ENCODE measurements at places on chromosomes 3 and 15.

DNA sequence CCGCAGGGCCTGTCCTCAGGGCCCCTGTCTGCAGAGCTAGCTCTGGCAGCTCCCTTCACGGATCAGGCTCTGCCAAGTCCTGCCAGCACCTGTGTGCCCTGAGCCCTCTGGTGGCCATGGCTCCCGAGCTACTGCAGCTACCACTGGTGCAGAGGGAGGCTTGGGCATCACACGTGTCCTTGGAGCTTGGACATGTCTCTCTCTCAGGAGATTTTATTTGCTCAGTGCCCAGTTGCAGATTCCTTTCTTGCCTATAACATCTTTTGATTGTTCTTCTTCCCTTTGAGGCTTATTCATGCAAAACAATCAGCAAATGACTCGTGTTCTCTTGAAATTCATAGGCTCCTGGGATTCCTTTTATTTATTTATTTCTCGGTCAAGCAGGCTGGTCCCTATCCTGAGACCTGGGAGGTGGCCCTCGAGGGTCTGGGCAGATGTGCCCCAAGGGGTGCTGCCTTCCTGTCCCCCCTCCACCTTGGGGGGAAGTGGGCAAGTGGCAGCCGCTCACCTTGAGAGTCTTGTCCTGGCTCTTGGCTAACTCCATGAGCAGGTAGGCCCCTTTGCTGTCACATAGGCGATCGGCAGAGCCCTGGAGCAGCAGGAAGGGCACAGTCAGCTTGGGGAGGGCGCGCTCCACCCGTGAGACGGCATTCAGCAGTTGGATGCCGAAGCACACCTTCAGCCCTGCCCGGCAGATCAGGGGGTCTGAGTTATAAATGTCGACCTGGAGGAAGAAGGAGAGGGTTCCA lies 21.9 kb downstream of the ABTB1 start:
- no peak for DNase-seq

- DNase-seq: no peak
Measured at GRCh38 chr3:178982137-178982536, 89.5 kb downstream of the ZMAT3 start.

- DNase-seq: no peak
Measured at GRCh38 chr3:40915346-40915865, 283.9 kb upstream of the CTNNB1 start.

- DNase-seq: no peak
Measured at GRCh38 chr3:177465257-177465642, 268.0 kb upstream of the TBL1XR1 start.

GRCh38 chr15:65189102-65189740 lies 4.1 kb upstream of the CLPX start:
- DNase-seq: peak; percentile 45

DNA sequence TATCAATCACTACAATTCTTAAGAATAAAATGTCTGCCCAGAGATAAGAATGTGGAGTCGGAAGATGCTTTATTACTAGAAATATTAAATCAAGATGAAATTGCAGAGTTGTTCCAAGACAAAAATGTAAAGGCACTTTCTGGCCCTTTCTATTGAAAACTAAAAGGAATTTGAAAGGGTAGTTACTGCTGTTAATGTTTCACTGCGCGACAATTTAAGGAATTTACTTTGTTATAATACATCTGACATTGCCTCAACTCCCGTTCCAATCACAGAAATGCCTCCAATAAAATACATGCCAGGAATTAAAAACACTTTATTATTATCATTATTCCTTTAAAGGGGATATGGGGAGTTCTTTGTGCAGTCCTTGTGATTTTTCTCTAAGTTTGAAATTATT lies 26.4 kb downstream of the RSL24D1 start:
- DNase-seq: no peak

DNA sequence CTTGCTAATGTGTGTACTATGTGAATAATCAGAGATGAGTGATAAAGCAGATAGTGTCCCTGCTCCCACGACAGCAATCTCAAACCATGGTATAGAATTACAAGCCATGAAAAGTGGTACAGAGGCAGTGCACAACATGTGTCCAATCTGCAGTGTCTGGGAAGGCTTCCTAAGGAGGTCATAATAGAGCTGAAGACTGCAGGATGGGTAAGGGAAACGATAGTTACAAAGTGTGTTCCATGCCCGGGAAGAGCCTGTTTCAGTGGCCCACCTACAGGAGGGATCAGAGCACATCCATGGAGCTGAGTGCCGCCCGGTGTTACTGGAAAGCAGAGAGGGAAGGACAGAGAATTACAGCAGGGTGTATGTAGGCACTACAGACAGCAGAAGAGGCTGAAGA lies 48.9 kb downstream of the PAK2 start:
- DNase-seq: no peak

DNA sequence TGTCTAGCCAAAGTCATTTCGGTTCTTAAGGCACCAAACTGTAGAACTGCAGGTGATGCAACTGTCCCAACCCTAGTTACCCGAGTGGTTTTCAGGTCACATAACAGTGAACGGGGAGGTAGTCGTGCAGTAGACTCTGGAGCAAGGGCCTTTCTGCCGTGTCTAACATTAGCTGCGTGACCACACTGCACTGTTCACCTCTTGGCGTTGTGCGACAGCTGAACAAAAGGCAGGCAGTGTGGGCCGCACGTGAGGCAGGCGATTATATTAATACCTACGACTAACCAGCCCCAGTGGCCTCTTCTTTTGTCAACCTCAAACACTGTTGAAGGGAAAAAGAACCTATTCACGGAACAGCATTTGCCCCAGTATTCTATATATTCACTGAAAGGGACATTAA lies 2.8 kb downstream of the LRRN1 start:
- DNase-seq: no peak

- DNase-seq: no peak
Measured at GRCh38 chr3:129812589-129812988, 80.9 kb downstream of the TMCC1 start.

DNA sequence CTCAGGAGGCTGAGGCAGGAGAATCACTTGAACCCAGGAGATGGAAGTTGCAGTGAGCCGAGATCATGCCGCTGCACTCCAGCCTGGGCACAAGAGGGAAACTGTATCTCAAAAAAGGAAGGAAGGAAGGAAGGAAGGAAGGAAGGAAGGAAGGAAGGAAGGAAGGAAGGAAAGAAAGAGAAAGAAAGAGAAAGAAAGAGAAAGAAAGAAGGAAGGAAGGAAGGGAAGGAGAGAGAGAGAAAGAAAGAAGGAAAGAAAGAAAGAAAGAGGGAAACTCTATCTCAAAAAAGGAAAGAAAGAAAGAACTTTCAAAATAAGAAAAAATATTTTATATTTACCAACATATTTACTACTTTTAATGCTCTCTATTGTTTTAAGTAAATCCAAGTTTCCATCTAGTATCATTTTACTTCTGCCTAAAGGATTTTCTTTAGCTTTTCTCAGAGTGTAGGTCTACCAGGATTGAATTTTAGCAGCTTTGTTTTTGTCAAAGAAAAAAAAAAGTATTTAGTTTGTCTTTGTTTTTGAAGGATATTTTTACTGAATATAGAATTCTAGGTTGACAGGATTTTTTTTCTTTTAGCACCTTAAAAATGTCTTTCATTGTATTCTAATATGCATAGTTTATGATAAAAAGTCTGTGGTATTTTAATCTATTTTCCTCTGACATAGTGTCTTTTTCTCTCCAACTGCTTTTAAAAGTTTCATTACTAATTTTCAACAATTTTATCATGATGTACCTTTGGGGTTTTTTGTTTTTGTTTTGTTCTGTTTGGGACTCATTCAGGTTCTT lies 47.2 kb upstream of the CORO2B start:
- DNase-seq: no peak

- DNase-seq: no peak
Measured at GRCh38 chr3:66819993-66820501, 178.1 kb upstream of the KBTBD8 start.

- no peak for DNase-seq
Measured at GRCh38 chr15:51765751-51766150, 14.4 kb downstream of the TMOD2 start.

- DNase-seq: no peak
Measured at GRCh38 chr15:74788683-74789151, 6.8 kb downstream of the CSK start.

DNA sequence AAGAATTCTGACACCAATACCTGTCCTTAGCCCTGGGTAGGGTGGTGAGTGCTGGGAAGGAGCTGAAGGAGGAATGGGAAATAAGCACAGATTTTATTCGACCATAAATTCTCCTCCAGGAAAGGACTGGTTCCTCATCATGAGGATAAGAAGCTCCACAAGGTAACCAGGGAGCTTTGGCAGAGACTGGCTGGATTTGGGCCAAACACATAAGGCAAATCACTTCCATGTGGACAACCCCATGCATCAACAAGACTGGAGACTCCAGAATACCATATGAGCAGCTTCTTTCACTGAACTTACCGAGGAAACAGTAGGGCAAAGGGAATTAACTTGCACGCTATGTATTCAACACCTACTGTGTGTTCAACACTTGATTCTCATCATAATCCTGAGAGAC lies 312.5 kb downstream of the NTRK3 start:
- no peak for DNase-seq

- DNase-seq: no peak
Measured at GRCh38 chr3:133124511-133124910, 86.3 kb downstream of the TMEM108 start.

DNA sequence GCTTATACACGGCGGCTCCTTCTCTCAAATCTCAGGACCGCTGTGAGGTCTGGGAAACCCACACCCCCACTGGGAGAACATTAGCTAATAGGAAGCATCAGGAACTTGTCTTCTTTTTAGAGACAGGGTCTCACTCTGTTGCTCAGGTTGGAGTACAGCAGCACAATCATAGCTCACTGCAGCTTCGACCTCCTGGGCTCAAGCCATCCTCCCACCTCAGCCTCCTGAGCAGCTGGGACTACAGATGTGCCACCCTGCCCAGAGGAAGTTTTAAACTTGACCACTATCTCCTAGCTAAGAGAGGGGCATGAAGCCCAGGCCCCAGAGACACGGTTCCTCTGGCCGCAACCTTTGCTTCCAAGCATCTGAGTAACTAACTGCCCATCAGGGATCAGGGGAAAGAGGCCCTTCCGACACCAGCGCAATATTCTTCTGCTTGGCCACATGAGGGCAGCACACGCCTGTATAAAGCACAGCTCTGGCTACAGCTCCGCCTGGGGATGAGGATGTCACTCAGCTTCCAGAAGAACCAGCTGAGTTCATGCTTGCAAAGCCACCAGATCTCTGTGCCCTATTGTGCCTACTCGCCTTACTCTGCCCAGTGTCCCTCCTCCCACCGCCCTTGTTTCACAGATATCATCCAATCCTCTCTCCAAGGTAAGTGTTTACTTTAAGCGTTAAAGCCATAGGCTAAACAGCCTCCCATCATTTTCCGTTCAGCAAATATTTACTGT lies 57.6 kb upstream of the SLC6A11 start:
- DNase-seq: peak; percentile 19

DNA sequence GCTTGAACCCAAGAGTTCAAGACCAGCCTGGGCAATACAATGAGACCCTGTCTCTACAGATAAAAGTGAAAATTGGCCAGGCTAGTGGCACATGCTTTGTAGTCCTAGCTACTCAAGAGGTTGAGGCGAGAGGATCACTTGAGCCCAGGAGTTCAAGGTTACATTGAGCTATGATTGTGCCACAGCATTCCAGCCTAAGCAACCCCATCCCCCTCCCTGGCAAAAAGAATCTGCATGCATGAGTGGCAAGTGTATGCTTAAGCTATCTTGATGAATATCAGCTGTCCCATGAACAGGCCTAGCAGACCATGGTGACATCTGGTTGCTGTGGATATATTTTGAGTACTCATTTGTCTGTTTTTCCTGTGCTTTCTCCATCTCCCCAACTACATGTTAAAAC lies 4.7 kb downstream of the ATRIP start:
- no peak for DNase-seq

DNA sequence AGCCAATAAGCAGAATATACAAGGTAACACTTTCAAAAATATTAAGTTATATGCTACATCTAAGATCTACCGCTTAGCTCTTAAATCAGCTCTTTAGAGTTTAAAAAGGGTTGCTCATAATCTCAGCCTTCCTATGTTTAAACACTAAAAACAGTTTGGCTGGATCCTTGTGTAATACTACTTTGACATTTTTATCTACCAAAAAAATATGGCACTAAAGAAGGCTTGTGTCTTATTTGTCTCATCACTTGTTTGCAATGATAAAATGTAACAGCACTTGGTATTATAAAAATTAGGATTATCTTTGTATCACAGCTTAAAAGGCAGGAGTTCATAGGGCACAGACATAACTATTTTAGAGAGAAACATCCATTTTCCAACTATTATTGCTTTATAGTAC lies 9.8 kb downstream of the ANKRD28 start:
- DNase-seq: no peak

- no peak for DNase-seq
Measured at GRCh38 chr15:63586790-63587189, 10.4 kb upstream of the FBXL22 start.
